ENCODE measurements at places on chromosomes 2 and 18.

GRCh38 chr2:82278416-82278815 lies 1973.9 kb upstream of the LRRTM1 start:
- DNase-seq, result no peak

DNA sequence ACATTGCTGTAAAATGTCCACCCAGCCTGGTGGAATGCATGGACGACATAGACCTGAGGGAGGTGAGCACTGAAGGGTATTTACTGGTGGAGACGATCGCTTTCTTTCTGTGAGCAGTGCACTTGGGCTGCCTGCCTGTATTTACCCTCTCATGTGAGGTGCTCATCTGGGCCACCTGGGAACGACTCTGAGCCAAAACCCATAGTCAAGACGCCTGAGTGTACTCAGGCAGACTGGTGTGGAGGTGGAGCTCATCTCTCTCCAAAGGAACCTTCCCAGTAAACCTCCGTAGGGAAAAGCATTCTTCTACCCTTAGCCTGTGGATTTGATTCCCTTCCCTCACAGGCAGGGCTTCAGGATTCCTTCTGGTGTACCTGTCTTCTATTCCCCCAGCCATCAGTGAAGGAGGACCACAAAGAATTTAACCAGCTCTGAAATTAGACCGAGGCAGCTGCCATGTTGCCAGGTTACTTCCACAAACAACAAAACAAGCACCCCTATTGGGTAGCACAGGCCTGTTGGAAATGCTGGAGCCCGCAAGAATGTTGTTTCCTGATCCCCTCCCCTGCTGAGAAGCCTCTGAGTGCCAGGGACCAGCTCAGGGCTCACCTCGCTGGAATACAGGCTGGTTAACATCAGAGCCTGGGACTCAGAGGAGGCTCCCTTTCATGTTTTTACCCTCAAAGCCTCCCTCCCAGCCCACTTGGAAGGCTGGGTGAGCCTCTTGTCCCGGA lies 47.5 kb upstream of the TXNDC2 start:
- DNase-seq, result no peak

- no peak for DNase-seq
Measured at GRCh38 chr2:239192456-239192855, 208.4 kb downstream of the HDAC4 start.

DNA sequence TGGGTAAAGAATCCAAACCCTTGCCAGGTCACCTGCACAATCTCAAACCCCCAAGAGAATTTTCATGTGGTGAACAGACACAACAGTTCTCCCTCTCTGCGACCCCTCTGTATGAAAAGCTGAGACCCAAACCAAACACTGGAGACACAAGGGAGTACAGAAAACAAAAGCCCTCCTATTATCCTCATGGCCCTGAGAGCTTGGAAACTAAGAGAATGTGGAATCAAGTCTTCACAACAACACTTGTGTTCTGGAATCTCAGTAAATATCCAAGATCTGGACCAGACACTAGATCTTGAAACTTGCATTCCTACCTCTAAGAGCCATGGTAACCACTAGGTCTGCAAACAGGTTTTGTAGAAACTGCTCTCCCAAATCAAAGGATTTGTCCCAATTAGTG lies 50.1 kb upstream of the CCDC150 start:
- DNase-seq, result no peak

GRCh38 chr2:106161938-106162820 lies 31.9 kb downstream of the UXS1 start:
- no peak for DNase-seq
